ENCODE measurements at places on chromosomes 6 and 20.

- DNase-seq: no peak
These were observed 74.6 kb downstream of the SAMD3 start for GRCh38 chr6:130148181-130148580.

GRCh38 chr6:169933839-169934698 lies 182.6 kb downstream of the ERMARD start:
- DNase-seq: no peak

- DNase-seq: no peak
These were observed 254.7 kb downstream of the FARS2 start for GRCh38 chr6:5516036-5516435.

- no peak for DNase-seq
These were observed 469 bp downstream of the TFAP2C start for GRCh38 chr20:56629464-56630085.

DNA sequence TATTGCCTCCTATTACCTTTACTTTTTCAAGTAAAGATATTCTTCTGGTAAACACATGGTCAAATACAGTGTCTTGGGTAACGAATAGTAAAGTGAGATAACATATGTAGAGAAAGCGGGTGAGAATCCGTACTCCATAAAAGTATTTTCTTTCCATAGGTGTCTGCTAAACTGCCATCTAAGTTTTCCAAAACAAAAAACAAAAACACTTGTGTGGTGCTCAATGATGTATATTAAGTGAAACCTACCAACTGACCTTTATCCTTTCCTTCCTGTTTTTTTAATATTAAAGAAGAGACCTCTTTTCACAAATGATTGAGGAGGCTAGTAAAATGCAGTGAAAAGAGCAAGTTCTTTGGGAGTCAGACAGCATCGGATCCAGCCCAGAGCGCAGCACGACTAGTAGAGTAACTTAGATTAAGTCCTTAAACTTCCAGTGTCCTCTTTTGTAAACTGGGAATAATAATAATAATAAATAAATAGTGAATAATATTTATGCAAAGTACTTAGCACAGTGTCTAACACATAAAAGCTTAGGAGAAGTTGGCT lies 437 bp upstream of the CDKAL1 start:
- DNase-seq: no peak

Data from stimulated activated CD4-positive, alpha-beta T cell treated with anti-CD3 and anti-CD28 coated beads, Interleukin-2, amount 100 ng/mL, for 24 hours (primary cell).